ENCODE measurements at places on chromosomes 5 and 9. TPM values are rescaled to one million over a fixed set of nuclear protein-coding genes. Genes with fewer than 3 reads are reported as not detected.

DNA sequence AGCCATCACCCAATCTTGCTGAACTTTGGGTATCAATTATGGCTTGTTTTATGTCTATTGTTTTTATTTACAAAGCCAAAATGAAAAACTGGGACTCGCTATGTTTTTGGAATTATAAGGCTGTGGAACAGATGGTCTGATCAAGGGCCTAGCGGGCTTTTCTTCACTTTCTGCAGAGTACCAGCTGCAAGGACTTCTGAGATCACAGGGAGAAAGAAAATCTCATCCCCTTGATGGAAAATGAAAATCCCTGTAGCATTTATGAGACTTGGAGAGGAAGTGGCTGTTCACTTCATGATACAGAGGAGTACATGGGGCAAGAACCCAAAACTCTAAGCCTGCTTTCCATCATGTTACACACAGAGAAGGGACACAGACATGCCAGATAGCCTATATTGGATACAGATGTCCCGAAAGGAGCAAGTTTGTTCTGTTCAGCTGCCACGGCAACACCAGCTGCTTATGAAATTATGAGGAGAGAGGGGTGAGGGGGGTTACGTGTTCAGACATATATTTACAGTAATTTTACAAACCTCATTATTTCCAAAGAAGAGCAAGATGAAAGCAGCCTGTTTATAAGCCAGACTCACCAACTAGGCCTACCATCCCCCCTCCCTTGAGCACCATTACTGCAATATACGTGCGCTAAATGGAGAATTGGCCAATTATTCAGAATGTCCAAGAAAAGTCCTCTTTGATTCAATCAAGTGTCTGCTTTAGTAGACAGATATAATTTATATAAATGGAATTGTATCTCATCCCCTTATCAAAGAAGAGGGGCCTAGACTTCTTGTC, 220.0 kb downstream of the MARCHF11 start:
- no peak for DNase-seq

GRCh38 chr9:859251-859650, 17.8 kb downstream of the DMRT1 start:
- no peak for DNase-seq

- DNase-seq: no peak
Measured at GRCh38 chr9:132543960-132544359, 38.4 kb upstream of the BARHL1 start.

GRCh38 chr5:4313138-4313537, 717.5 kb downstream of the IRX1 start:
- no peak for DNase-seq

DNA sequence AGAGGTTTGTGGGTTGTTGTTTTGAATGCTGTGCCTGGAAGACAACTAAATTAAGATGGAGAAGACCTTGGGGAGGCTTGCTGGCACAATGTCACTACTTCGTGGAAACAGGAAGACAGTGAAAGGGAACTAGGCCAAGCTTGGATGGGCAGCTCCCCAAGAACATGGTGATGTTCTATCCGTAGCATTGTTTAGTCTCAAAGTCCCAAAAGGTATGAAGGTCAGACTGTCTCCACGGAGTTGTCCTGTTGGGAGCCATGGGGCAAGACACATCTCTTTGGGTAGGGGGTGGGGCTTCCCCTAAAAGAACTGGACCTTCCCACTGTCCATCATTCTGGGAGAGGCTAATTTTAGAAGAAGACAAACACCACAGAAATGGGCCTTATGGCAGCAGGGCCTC, 140.5 kb downstream of the ENTREP1 start:
- DNase-seq: no peak

ADCY2 gene
- not detected for total RNA-seq

DNA sequence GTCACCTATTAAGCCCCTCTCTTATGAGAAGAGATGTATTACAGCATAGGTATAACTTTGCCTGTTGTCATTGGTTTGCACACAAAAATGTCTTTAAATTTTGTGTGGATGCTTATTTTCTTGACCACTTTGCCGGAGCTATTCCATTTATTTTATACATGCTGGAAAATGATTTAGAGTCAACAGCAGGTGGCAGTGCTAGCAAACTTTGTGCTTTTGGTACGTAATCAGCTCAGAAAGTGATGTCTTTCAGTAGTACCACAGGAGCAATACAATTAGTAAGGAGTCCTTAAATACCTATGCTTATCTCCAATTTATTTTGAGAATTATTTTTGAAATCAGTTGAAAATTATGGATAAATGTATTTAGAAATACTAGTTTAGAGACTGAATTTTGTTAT, 19.8 kb upstream of the NUDT12 start:
- DNase-seq: no peak

- DNase-seq: peak; percentile 51
Measured at GRCh38 chr5:163248333-163248732, 189.1 kb upstream of the CCNG1 start.

DNA sequence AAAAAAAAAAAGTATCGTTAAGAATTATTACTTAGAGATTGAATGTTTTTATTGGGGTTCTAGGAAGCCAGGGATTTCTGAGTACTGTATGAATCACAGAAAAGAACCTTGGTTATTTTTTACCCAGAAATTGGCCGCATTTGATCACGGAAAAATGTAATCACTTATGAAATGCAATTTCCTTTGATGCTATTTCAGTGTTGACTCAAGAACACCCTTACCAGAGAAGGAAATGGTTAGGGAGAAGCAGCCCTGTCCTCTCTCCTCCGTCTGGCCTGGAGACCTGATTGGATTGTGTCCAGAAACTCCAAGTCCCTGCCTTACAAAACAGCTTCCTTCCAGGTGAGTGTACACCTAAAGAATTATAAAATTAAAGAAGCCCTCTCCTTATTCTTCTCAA, 116.7 kb downstream of the MED10 start:
- DNase-seq: no peak

DNA sequence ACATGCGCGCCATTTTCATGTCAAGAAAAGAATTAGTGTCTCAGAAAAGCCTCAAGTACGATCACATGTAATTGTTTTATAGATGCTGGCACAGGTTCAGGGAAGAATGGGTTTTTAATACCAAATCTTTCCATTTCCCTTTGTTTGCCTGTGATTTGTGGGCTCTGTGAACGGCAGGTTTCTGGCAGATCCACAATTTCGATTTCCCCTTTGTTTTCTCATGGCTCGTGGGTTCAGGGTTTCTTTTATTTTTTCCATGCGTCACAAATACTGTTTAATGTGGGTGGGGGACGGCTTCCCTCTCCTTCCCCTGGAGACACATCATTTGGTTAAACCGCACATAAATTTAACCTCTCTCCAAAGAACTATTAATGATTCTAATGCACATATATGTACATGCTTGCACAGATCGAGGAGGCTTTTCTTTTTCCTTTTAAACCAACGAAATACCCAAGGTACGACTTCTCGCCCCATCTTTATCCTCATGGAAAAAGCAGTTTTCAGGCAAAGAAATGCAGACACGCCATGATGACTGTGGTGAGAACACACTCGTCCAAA, 195.9 kb downstream of the SLIT3 start:
- no peak for DNase-seq

PLCXD3 gene
- total RNA-seq: not detected

IFNA13 gene
- total RNA-seq: not detected

GRCh38 chr5:18203296-18203695, 569.0 kb downstream of the TAF11L14 start:
- no peak for DNase-seq

- DNase-seq: peak; percentile 89
Measured at GRCh38 chr9:136902259-136902821, 16.0 kb downstream of the TRAF2 start.

DNA sequence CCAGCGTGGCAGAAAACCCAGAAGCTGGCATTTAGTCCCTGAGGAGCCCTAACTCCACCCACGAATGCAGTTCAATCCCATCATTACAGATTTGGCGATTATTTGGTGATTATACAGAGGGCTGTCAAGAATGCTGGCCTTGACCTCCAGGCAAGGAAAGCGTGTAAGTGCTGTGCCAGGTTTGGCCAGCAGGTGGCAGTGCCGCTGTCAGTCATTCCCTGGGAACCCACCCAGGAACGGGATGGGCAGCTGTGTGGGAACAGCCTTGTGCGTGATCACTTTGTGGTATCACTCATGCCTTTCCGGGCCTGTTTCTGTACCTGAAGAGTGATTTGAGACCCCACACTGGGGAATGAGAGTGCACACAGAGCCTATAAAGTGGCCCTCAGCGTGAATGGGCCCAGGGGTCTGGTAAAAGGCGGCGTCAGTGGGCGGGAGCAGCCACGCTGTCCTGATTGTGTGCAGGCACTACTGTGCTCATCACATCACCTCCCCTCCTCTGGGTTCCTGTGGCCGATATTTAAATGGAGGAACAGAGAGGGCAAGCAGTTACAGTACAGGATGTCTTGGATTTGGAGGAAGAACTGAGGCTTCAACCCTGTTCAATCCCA, 215.6 kb downstream of the ROR2 start:
- no peak for DNase-seq

GNAQ gene
- 21.1 TPM for total RNA-seq

GRCh38 chr9:128891321-128892220, 9.6 kb downstream of the LRRC8A start:
- DNase-seq: no peak

LHX3 gene
- total RNA-seq: 0.12 TPM

GRCh38 chr5:149325894-149326293, 19.4 kb upstream of the GRPEL2 start:
- DNase-seq: no peak

PPP3R2 gene
- not detected for total RNA-seq

CARTPT gene
- not detected for total RNA-seq

FAM169A gene
- 7.9 TPM for total RNA-seq

DNA sequence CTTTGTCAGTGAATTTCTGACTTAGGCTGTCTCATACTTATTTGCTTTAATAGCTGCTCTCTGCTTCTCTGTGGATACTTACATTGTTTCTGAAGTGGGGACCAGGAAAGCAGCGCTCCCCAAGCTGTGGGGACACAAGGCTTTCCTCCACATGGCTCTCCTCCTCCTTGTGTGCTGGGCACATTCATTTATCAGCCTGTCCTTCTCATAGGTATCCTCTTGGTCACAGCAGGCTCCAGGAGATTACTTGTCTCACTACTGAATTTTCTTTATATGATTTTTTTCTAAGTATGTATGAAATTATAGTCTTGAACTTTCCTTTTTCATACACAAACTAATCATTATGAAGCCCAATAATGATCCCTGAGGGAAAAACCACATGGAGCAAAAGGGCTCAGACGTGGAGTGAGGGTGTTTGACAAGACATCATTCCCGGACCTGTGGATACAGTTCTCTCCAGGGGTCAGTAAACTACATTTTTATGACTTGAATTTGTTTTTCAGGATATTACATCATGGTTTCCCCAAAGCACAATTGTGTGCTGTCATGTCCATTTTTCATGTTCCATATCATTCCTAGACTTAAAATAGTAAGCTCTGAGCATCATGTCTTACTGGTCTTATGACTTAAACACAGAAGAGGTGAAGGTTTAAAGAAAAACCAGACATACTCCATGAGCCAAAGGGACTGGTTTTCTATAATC, 234.5 kb downstream of the PCSK1 start:
- no peak for DNase-seq

DNA sequence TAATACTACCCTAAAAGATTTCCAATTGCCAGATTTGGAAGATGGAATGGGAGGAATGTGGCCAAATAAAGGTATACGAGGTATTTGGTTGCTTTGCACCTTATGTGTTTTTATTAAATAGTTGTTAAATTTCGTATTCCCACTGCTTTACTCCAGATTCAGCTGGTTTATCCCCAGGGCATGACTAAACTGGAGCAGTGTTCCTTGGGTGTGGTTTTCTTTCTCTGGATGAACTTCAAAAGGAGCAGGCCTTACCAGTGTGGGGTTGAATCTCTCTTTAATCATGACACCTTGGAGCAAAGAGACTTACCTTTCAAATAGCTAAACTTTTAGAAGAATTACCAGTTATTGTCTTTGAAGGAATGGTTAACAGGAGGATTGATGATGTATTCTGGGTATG, 121.7 kb upstream of the BNC2 start:
- no peak for DNase-seq

CDC20B gene
- total RNA-seq: not detected

DNA sequence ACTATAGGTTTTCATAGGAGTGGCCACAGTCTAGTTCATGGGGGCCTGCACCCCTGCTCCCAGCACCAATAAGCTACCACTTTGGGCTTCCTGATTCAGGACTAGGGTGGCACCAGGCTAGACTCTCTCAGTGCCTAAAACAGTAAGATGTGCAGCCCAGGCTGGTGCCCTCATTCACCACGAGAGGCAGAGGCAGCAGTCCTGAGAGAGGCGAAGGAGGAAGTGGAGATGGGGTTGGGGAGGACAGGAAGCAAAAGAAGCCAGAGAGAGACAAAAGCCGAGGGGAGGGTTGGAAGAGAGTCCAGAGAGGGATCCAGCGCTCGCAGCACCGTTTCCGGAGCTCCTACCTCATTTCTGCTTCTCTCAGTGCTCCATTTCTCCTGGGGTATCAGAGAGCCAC, 180.9 kb downstream of the MED10 start:
- DNase-seq: no peak

DNA sequence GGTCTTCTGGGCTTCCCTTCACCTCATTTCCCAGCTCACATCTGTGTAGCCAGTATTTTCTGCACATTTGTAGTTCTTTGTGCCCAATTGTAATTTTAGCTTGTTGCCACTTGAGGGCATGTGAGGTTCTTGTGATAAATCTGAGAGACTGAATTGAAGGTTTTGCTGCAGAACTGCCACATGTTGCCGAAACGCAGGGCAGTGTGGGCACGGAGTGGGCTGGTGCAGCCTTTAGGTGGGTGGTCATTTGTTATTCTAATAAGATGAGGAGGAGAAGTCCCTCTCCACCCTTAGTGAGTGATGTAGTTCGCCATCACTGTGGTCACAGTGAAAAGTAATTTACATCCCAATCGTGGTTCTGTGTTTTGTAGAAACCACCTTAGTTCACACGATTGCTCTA, 21.2 kb downstream of the OTULIN start:
- no peak for DNase-seq

GRCh38 chr9:20611691-20612287, 10.5 kb downstream of the MLLT3 start:
- no peak for DNase-seq

DNA sequence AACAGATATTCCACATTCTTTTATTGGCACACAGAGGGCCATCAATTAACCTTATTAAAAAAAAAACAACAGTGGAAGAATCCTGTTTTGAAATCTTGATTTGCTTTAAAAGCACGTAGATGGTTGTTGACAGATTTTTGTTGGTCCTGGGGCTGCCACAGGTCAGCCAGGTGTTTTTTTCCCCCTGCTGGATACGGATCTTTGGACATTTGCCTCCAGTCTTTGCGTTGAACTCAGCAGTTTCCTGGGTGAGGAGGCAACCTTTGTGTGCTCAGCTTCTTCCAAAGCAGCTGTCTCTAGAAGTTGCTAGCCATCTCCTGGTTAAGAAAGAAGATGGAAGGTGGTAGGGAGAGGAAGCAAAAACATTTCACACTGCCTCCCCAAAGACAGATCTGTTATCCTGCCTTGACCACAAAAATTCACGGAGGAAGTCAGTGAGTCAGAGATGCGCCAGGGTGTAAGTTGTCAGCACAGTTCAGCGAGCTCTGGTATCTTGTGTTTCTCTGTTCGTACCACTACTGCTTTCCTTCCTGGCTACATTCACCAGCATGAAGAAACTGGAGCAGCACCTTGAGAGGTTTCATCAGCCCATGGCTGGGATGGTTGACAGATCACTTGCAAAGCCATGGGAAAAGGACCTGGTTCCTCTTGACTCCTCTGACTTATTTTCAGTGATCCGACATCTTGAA, 207.3 kb downstream of the ARHGAP26 start:
- peak; percentile 89 for DNase-seq

Data from natural killer cell treated with Interleukin-12 subunit alpha and Interleukin-12 subunit beta and Interleukin-15 and Interleukin-18, amount 100 ng/mL, for 72 hours (primary cell).